Vagina (tissue), 2 donors: ENCODE measurements at places on chromosomes 11 and 22.

GRCh38 chr22:19397734-19398104 lies 33.8 kb downstream of the HIRA start:
- DNase-seq = no peak

DNA sequence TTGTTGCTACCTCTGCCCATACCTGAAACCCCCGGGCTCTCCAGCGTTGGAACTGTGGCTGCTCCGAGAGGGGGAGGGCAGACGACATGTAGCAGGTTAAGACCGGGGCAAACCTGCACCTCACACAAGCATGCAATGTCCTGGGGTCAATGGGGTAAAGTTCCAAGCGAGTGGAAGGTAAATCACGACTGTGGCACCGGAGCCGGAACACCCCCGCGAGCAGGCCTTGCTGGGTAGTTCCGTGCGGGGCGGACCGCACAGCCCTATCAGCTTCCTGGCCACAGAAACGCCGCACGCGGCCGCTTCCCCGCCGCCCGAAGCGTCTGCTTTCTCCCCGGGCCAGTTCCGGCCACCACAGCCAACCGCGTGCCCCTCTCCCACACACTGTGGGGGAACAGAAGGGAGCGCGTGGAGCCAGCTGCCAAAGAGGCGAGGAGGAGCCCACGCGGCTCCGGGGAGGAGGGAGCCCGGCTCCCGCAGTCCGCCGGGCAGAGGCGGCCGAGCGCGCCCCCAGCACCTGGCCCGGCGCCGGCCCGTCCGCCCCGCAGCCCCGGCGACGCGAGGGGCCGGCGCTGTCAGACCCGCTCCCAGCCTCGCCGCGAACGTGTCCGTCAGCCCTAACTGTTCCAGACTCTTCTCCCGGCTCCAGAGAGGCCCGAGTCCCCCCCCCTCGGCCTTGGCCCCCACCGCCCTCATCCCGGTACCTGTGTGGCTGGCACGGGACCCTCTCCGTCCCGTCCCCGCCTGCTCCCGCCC lies 1.6 kb downstream of the SPTBN2 start:
- no peak for DNase-seq

DNA sequence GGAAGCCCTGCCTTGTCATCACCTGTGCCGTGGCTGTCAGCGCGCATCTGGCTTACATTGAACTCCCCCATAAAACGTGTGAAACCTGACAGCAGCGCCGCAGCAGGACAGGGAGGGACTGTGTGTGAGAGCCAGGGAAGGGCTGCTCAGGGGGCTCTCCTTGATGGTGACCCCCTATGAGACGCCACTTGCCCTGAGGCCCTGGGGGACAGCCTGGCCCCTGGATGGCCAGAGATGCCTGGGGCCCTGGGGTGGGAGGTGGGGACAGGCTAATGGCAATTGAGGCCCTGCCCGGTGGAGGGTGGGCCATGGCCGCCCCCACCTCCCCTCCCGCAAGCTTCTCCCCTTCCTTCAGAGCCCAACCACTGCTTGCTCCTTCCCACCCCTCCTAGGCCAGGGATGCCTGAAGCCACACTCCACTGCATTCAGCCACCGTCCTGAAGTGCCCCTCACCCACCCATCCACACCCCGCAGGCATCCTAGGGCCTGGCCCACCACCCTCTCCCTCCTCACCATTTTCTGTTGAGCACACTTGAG lies 35.3 kb upstream of the KCNQ1OT1 start:
- DNase-seq = no peak

GRCh38 chr11:11505692-11506091 lies 116.1 kb downstream of the GALNT18 start:
- no peak for DNase-seq

DNA sequence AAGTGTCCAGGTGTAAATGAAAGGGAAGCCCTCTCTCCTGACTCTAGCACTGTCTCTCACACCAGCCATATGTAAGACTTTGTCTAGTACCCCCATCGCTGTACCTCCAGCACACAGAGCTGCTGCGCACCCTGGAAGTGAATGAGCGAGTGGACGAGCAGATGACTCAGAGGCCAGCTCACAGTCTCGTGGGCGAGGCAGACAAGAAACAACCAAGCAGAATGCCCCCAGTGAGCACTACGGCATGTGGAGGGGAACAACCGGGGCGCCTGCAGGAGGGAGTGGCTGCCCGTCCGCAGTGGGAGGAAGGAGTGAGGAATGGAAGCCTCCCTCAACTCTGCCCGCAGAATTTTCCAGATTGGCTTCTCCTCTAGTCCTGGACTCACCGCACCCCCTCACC lies 46.4 kb downstream of the MCM5 start:
- no peak for DNase-seq

DNA sequence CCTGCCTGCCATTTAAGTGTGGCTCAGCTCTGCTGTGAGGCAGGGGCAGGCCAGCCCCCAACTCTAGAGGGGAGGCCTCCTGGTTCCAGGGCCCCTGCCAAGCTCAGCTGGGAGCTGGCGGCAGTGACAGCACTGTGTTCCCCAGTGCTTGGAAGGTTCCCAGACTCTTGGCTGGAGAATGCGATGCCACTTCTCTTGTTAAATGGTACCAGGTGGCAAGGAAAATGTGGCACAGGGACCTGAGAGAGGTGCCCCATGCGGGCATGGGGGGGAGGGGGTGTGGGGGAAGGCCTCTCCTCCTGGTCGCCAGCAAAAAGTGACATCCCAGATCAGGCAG lies 8.4 kb upstream of the TNFRSF13C start:
- no peak for DNase-seq

GRCh38 chr11:65133724-65134123 lies 595 bp downstream of the SYVN1 start:
- no peak for DNase-seq

DNA sequence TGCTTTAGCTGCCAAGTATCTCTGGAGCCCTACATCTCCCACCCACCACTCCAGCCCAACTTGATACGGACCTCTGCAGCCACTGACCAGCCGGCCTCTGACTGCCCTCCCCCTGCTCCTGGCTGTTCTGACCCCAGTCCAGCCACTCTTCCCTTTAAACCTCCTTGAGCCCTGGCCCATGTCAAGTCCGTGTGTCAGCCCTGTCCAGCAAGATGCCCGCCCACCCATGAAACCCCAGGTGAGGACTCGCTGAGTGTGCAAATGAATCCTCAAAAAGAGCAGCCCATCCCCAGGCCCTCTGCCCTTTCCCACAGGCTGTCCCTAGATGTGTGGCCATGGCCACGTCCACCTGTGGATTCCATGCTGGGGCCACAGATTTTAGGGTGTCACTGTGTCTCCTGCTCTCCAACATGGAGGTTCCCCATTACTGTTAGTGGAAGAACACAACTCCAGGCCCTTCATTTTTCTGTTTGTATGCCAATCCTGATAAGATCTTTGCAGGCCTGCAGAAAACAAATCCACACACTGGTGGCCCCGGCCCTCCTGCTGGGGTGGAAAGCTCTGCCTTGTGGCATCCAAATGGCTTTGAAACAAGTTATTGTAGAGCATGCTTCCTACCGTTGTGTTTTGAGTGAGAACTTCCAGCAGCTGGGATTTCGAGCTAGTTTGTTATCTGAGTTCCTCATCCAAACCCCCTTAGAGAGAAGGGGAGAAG lies 22.7 kb upstream of the ADORA2A start:
- DNase-seq = no peak

- no peak for DNase-seq
Measured at GRCh38 chr11:47377571-47378009, 757 bp downstream of the SPI1 start.

- no peak for DNase-seq
Measured at GRCh38 chr22:47166446-47167016, 404.1 kb downstream of the TBC1D22A start.

GRCh38 chr11:83363312-83363711 lies 77.1 kb upstream of the CCDC90B start:
- no peak for DNase-seq

DNA sequence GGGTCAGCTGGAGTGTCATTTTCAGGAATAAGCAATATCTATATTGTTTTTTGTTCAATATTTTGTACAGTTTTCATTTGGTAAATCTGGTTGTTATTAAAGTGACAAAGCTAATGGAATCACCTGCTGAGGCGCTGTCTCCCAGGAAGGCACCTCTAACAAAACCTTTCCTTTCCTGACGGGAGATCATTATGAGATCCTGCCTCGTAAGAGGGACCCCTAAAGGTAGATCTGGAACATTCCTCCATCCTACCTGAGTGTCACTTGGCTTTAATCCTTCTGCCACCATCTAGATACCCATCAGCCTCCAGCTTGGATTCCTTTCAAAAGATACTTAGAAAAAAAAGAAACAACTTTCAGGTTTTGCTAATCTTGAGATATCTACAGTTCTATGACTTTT lies 157.7 kb downstream of the FAT3 start:
- no peak for DNase-seq

GRCh38 chr22:50731811-50732624 lies 6.0 kb upstream of the ACR start:
- no peak for DNase-seq

DNA sequence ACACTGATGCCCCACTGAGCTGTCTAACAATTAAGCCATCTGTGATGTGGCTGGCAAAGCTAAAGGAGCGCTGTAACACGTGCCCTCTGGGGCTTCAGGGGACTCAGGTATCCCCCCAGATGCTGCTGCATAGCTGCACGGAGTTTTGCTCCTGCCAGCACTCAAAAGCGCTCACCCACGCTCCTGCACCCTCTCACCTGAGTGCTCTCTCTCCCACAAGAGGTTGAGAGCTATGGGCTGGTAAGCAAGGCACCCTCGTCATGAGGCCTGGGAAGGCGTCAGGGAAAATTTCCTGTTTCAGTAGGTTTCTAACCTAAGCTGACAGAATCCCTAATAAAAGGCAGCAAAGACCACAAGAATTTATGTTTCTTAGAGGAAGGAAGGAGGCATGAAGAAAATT lies 850.3 kb downstream of the OPCML start:
- DNase-seq = no peak

GRCh38 chr22:43851058-43851978 lies 11.0 kb downstream of the SULT4A1 start:
- no peak for DNase-seq

DNA sequence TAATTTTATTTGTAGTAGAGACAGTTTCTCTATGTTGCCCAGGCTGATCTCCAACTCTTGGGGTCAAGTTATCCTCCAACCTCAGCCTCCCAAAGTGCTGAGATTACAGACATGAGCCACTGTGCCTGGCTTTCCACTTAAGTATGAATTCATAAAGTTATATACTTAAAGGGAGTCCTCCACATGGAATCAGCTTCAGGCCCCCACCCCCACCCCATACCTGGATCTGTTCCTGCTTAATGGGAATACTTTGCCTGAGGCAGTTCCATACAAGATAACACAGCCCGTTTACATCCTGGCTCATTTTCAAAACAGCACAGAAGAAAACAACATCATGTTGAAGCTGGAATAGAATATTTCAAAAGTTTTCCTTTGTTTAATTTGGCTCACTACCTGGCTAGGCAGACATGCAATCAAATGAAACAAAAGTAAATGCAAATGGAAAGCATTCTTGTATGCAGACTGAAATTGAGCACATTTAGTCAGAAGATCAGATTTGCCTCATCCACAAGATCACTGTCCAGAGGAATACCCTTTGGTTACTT lies 82.4 kb downstream of the FAT3 start:
- no peak for DNase-seq

- no peak for DNase-seq
Measured at GRCh38 chr11:5922749-5923426, 19.2 kb upstream of the OR56A3 start.

- DNase-seq = no peak
Measured at GRCh38 chr22:45731798-45732495, 60.3 kb downstream of the ATXN10 start.

DNA sequence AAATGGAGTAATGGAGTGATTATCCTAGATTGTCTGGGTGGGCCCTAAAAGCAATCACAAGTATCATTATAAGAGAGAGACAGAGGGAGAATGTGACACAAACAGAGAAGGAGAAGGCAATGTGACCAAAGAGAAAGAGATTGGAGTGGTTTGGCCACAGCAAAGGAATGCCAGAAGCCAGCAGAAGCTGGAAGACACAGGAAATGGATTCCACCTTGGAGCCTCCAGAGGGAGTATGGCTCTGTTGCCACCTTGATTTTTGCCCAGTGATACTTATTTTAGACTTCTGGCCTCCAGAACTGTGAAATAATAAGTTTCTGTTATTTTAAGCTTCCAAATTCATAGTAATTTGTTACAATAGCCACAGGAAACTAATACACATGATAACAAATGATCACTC lies 36.8 kb upstream of the OR5P2 start:
- DNase-seq = no peak

DNA sequence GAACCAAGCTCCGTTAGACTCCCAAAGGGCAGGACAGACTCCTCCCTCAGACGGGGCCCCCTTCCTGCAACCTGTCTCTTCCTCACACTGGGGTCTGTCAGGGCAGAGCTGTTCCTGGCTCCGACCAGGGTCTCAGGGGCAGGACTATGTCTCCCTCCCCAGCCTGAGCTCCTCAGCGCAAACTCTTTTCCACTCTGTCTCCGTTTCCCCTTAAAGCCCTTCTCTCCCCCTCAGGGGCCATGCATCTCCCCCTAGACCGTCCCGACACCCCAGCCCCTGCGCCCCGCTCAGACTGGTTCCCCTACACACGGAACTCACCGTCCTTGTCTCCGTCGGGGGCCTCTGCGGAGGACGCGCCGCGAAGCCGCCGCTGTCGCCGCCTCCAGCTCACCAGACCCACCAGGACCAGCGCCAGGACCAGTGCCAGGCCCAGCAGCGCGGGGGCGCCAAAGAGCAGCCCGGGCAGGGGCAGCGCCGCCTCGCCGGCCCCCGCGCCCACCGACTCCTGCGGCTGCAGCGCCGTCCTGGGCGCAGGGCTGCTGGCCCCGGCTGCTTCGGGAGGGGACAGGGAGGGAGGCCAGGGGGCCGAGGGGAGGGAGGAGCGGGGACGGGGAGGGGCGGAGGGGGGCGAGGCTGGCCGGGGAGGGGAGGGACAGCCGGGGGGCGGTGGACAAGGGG lies 684 bp downstream of the TNFRSF13C start:
- DNase-seq = no peak

DNA sequence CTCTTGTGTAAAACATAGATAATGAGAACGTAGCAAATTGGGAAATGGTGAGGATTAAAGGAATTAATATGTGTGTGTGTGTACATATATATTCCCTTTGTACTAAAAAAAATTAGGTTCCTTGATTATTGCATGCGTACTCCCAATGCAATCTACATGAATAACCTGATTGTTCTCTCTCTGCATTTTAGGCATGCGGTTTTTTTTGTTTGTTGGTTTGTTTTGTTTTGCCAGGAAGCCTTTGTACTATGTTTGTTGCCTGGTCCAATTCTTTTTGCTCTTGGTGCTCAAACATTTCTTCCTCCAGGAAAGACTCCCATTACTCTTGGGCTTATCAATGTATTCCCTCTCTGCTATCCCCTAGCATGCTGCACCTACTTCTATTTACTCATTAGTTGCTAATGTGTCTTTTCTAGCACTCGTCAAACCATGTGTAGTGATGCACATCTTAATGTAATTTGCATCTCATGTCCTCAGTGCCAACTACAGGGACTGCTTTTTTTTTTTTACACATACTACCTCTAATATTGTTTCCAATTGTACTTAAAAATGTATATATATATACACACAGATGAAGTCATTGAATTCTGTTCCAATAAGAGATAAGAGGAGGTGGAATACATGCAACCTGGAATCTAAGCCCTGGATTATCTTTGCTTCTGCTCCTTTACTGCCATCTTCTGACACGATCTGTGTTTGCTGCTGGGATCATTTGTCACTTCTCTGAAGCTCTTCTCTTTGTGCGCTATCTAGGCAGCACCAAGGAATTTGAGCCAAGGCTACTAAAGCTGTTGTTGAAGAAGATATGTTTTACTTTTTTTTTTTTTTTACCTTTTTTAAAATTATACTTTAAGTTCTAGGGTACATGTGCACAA lies 197.2 kb upstream of the ANO3 start:
- DNase-seq = no peak
